ENCODE measurements at places on chromosomes 1 and 21.

- no peak for DNase-seq
Measured at GRCh38 chr1:95815511-95815910, 581.5 kb downstream of the RWDD3 start.

DNA sequence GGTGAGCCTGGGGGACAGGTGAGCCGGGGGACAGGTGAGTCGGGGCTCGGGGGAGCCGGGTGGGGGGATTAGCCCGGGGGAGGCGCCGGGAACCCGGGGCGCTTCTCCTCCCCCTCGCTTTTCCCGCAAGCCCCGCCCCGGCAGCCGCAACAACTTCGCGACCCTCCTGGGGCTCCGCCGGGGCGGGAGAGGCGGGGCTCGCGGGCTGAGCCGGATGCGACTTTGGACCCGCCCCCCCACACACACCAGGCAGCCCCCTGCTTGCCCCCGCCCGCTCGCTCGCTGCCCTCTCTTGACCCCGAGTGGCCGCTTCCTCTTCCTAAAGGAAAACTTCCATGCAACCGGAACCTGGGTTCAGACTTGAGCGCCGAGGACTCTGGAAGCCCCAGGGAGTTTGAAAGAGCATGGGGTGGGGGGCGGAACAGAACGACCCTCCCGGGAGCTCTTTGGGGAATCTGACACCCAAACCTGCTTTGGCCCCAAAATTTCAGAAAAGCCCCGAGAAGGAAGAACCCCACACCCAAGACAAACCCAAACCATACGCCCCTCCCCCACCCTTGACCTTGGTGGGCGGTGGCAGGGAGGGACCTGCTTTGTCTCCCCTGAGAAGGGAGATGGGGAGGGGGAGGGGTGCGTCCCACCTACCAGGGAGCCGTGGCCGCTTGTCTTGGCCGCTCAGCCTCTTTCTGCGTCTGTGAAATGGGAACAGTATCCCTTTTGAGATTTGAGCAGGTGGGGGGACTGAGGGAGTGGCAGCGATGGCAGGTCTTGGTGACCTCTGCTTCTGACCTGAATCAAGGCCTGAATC is 550 bp downstream of the ARHGEF16 start:
- DNase-seq: no peak

DNA sequence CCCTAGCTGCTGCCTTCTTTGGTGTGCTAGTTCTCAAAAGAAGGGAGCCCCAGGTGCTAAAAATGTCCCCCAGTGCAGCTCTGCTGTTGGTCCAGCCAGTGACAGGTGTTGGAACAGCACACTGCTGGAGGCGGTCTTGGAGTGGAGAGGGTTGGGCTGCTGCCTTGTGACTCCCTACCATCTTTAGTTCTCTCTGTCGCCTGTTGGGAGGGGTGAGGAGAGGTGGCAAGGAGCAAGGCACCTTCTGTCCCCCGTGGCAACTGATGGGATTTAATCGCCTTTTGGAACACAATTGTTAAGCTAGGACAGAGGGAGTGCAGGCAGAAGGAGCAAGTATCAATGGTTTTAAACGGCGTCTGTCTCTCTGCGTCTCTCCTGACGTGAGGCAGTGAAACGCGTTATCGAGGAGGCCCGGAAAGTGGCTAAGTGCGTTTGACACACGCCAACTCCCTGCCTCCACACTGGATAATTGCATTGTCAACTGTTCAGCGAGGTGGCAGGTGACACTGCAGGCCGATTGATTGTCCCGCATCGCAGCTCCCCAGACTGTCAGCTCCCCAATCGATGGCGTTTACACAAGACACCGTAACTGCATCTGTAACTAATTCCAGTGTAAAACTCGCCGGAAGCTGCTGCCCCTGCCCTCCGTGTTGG is 34.0 kb downstream of the TMEM53 start:
- no peak for DNase-seq

DNA sequence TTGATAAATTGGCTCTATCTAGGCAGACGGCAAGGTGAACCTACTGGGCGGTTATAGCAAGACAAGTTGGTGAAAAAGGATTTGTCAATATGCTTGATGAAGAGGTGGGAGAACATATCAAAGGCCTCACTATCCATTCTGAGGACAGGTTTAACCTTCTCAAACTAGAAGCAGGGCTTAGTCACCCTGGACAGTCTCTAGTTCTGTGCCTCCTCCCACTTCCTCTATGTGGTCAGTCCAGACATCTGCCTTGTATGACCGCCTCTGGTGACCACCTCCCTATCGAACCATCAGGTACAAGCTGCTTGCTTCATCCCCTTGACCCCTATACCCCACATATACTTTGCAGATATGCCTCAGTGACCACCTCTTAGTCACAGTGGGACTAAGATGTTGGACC is 2.3 kb upstream of the SCYL3 start:
- no peak for DNase-seq

- no peak for DNase-seq
Measured at GRCh38 chr1:66339944-66340343, 194.0 kb upstream of the SGIP1 start.

Measured in activated T-helper 9 cell treated with anti-CD3 and anti-CD28 coated beads, Interleukin-2, amount 50 U/mL, for 16 hours (primary cell).